ENCODE measurements at places on chromosomes 7 and 10.

DNA sequence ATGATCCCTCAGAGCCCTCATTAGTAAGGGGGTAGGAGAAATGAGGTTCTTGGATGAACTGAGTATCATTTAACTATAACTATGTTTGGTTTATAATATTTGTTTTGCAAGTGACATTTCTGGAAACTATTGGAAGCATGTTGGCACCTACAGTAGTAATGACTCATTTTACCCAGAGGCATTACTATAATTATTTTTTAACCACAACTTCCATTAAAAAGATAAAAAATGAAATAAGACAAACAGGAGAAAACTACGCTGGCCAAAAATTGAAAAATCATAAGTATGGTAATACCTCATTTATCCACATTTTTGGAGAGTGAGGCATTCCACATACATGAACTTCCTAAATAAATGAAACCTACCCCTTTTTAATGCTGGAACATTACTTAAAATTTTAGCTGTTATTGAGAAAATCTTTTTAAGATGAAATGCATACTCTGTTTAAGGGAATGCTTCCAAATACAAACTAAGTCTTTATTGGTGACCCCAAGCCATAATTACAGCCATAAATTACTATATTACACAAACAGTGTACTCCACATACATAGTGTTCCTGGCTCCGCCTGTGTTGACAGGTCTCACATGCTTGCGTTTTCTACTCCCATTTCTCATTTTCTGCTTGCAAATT, 84.6 kb upstream of the CAPZA2 start:
- no peak for DNase-seq

- DNase-seq: no peak
These were observed 71.2 kb downstream of the AOAH start for GRCh38 chr7:36653008-36653662.

- DNase-seq: no peak
These were observed 338.9 kb upstream of the IGFBP3 start for GRCh38 chr7:46259947-46260346.

- no peak for DNase-seq
These were observed 182.1 kb downstream of the PKD1L1 start for GRCh38 chr7:47766126-47766525.

DNA sequence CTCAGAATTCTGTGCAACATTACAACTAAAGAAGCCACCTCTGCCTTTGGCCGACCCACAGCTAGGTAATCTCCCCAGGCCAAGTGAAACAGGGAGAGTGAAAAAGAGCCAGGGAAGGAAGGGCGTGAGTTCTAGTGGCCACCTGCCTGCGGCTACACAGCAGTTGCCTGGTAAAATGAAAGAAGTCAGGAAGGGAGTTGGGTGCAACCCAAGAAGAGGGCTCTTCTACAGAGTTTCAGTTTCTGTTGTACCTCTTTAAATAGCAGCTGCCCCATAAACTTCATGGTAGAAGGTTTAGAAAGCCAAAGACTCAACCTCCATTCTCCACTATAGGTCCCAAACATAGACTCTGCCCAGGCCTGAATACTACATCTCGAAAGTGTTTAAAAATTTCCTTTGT, 76.2 kb upstream of the TMEM168 start:
- no peak for DNase-seq

GRCh38 chr10:71204746-71205145, 7.6 kb upstream of the UNC5B start:
- no peak for DNase-seq

DNA sequence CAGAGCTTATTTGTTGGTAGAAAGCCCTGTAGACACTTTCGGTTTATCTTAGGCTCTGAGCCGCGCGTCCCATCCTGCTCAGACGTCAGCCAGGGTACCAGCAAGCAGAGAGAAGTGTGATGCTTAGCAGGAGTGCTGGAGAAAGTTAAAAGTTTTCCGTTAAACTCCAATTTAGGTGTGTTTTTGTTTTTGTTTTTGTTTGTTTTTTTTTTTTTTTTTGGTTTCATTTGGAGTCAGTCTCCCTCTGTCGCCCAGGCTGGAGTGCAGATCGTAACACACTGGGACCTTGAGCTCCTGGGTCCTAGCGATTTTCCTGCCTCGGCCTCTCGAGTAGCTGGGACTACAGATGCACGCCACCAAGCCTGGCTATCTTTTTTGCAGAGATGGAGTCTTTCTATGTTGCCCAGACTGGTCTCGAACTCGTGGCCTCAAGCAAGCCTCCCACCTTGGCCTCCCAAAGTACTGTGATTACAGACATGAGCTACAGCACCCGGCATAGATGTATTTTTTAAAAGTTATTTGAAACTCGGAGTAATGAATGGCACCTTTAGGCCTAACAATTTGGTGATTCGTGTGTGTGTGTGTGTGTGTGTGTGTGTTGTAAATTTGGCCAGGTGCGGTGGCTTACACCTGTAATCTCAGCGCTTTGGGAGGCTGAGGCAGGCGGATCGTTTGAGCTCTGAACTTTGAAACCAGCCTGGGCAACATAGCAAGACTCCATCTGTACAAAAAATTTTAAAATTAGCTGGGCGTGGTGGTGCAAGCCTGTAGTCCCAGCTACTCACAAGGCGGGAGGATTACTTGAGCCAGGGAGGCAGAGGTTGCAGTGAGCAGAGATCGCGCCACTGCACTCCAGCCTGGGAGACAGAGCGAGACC, 1.3 kb upstream of the HIP1 start:
- DNase-seq: peak; percentile 28

DNA sequence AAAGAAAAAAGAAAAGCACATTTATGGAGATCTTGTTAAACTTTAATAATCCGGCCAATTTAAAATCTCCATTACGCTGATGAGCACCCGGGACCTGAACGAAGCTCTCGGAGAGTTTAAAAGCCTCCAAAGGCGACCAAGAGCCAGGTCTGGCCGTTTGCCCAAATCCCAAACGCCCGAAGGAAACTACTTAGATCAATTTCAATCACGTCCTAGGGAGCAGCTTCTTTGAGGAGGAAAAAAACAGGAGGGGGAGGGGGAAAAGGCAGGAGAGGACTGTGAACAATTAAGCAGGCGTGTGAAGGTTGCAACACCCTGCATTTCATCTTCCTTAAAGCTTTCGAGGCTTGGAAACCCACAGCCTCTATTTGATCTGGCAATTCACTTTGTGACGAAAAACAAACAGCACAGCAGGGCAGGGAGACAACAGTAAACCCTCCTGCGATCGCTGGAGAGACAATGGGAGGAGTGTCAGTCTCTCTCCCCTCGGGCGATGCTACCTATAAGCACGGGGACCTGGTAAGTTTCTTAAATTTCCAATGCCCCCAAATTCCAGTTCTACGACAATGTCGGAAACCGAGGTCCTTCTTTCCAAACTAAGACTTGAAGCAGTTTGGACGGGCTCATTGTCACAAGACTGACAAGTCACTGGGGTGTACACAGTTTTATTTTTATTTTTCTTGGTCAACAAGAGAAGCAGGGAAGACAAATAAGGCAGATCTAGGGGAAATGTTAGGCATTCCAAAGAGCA, 1.2 kb downstream of the KLF6 start:
- DNase-seq: no peak

DNA sequence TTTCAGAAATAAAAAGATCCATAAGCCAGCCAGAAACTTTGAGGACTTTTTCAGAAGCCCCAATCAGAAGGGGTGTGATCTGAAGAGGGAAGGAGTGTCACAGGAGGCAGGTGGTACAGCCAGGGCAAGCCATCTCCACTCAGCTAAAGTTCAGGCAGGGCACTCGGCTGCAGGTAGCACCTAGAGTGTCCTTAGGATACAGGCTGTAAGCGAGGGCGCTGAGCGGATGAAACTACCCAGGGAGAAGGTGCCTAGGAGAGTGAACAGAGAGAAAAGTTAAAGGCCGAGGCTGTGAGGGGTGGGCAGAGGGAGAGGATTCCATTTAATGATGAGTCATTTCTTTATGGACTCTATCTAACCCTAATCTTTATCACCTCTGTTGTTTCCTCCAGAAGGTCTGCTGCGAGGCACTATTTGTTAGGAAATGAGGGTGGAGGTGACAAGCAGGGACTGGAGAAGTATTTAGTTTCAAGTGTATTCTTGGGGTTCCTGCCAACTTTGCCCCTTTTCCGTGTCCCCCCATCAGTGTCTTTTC, 29.8 kb upstream of the ZCCHC24 start:
- no peak for DNase-seq

- no peak for DNase-seq
These were observed 16.9 kb downstream of the PCGF6 start for GRCh38 chr10:103333934-103334520.

- no peak for DNase-seq
These were observed 1240.4 kb downstream of the GATA3 start for GRCh38 chr10:9294865-9295264.

DNA sequence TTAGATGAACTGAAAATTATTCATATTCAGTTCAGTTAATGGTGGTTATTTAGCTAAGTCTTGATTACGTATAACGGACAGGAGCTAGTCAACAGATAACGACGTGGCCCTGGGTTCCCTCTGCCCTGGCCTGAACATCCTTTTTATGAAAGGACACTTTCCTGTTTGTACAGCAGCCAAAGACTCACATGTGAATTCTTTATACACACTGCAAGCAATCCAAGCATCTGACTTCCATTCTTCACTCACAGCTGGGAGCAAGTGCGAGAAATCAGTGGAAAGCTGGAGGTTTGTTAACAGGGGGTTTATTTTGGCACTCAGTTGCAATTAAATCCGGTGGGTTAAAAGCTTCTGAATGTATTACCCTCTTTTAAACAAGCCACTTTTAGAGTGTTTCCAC, 148.1 kb upstream of the GDF10 start:
- no peak for DNase-seq

GRCh38 chr10:58625070-58625469, 112.4 kb downstream of the BICC1 start:
- no peak for DNase-seq

DNA sequence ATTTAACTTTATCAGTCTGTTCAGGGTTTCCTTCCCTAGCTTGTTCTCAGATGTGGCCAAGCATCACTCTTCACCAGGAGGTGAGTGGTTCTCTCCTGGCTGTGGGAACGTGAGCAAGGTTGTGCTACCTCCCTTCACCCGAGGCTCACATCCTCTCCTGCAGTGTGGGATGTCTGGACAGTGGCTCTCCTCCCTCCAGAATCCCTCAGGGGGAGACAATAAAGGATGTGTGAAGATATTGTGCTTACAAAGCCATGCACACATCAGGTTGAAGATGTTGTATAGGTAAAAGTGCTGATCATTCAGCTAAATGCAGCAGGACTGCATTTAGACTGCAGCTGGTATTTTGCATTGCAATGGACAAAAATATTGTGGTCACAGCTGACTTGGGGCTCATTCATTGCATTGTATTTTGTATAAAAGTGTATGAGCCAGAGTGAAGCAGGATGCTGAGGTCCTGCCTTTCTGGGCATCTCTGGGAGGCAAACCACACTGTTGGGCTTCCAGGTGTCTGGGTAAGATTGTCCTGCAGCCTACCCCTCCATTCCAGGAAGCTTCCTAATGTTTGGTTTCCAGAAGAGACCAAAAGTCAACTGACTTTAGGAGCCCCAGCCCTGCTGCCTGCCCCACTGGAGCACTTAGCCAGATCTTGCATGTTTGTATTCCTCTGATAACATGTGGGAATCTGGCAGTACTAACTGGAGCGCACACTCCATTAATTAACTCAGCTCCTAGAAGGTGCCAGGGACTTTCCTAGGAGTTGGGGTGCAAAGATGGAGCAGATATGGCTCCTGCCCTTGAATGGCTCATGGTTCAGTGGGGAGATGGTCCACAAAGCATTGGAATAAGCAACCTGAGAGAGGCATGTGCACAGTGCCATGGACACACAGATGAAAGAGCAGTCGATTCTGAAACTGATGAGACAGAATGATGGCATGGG, 292.5 kb upstream of the ZNF32 start:
- DNase-seq: no peak

- DNase-seq: no peak
These were observed 14.4 kb upstream of the MTERF1 start for GRCh38 chr7:91894781-91895480.

DNA sequence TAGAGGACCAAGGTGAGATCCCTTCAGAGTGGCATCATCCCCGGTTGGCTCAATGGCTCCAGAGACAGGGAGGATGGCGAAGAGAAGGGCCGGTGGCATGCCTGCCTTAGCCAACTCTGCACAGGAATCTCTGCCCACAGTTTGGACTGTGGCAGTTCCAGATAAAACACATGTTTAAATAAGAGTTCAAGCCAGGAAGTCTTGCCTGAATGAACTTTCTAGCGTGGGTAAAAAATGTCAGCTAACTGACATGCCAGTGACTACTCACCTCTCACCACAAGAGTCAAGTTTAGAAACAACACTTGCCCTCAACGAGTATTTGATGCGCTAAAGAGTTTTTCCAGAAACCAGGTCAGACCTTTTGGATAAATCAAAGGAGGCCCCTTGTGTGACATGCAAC, 3.0 kb downstream of the NOD1 start:
- no peak for DNase-seq

DNA sequence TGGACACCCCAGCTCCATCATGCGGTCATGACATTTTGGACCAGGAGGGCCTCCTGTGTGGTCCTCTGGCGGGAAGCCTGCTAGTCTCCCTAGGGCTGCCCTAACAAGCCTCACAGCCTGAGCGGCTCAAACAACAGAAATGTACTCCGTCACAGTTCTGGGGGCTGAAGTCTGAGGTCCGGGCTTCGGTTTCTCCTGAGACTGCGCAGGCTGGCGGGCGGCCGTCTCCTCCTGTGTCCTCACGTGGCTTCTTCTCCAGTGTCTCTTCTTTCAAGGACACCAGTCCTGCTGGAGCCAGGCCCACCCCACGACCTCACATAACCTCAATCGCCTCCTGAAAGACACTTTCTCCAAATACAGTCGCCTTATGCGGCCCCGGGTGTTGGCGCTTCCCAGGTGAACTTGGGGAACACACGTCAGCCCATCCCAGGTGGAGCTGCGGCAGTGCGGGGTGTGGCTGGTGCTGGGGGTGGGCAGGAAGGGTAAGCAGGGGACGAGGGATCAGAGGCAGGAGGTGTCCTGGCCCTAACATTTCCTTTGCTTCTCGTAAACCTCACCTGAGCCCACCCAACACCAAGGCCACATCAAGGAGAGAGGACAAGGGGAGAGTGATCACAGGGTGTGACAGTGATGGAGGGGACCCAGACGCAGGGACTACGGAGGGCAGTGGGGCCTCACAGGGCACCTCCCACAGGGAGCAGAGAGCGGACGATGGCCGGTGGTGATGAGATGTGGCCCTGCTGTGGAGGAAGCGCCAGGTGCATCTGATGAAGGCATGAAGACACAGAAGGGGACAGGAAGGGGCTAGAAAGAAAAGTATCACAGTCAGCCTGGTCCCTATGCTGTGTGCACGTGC, 580.6 kb downstream of the PTPRN2 start:
- DNase-seq: no peak

GRCh38 chr7:12351843-12352242, 51.8 kb downstream of the VWDE start:
- DNase-seq: no peak

DNA sequence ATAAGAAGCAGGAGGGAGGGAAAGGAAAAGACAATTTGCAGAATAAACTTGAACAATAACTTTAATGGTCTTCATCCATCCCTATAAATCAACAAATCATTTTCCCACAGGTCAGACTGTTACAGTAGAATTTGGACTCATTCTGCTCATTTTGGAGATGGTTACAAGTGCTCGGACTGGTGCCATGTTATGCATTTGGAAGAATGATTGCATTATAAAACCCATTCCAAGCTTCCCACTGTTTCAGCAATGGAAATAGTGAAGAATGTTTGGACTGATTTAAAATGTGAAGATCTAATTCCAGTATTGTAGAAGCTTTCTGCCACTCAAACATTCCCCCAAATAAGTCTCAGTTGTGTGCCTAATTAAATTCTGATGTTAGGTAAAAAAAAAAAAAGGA, 99.7 kb upstream of the ZEB1 start:
- no peak for DNase-seq
